ENCODE measurements at places on chromosomes 5 and 9.

DNA sequence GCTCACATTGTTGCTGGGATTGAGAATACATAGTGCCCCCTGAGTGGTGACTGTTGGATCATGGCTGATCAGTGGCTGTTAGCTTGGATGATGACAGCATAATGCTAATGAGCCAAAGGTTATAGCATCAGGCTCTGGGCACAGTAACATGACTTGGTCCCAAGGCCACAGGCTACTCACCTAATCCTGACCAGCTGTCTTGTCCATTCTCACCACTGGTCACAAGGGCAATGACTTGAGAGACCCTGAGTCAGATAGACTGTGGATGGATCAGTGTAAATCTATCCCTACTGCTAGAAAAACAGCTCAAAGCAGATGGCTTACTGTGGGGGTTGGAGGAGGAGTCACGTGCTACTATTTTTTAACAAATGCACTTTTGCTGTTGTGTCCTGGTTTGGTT, 74.7 kb downstream of the AOPEP start:
- DNase-seq: peak; percentile 73

DNA sequence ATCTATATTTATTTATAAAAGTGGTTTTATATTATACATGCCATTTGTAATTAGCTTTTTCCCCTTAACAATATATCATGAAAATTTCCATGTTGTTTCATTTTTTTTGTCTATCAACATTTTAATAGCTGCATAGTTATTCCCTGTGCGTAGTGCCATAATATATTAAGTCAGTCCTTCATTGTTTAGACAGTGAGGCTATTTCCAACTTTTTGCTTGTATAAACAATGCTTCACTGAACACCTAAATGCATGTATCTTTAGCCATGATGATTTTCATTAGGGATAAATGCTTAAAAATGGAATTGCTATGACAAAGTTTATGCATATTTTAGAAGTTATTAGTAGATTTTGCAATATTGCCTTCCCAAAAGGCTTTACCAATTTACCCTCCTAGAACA, 80.7 kb upstream of the STC2 start:
- no peak for DNase-seq

DNA sequence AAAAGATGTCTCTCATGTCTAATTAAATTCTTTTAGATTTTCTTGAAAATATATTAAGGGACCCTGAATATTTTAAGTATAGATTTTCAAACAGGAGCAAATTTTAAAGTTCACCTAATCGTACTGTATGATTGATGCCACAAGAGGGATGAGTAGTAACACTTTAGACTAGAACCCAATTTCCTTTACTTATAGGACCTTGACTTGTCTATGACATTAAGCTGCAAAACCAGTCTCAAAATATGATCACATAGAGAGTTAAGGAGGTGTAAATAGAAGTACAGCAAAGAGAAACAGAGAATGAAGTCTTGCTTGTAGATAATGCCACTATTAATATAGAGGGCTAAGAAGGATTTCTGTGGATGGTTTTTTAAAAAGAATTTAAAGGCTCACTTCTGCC, 312.9 kb upstream of the PRR16 start:
- no peak for DNase-seq

DNA sequence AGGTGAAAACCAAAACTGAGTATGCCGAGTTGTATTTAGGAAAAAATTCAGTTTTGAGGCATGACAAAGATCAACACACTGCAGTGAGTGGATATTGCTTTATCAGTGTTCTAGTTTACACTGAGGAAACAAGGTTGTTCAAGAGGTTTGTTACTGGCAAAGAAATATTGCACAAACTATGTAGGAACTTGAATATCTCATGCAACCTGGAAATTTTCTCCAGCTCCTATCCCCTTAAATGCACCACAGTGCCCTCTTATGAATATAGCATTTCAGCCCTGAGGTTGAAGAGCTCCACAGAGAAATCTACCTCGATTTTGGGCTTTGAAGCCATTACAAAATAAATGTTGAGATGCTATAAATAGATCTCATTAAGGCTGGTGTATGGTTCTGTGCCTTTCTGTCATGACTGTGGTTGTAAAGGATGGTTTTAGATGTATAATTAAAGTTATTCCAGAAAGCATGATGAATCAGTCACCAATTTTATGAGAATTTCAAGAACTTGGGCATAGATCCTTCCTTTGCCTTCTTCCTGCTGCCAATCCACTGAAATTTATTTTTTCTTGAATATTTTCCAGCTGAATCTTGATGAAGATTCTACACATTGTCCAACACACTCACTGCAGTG, 159.3 kb downstream of the SPATA31D1 start:
- DNase-seq: no peak

- DNase-seq: no peak
These were observed 38.2 kb downstream of the HMHB1 start for GRCh38 chr5:143850050-143850683.

- DNase-seq: no peak
These were observed 51.0 kb downstream of the RFX3 start for GRCh38 chr9:3474821-3475220.

- no peak for DNase-seq
These were observed 21.7 kb upstream of the HOMER1 start for GRCh38 chr5:79535477-79536192.

DNA sequence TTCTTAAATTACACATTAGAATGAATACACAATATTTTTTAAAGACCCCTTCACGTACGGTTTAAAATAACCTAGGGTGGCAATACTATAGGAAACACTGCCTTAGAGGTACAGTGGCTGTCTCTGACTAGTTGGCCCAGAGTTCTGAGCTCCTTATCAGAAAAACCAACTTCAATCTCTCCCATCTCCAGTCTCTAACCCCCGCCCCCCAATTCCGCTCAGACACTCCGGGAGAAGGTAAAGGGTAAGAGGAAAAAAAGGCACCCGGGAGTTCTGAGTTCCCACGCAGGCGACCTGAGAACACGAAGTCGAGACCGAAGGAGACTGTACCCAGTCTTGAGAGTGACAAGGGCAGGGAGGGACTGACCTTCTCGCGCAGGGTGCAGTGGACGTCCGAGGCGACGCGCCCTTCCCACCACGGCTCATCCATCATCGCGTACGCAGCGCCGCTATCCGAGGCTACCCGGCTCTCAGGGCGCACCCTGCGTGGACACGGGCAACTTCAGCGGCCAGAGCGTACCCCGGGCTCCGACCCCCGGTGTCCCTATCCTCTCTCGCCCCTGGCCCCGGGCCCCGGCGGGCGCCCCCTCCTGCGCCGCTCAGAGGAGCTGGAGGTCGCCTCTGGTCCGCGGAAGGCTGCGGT, 752 bp downstream of the CCNJL start:
- DNase-seq: peak; percentile 19

- no peak for DNase-seq
These were observed 859 bp upstream of the GRIA1 start for GRCh38 chr5:153489611-153490010.

DNA sequence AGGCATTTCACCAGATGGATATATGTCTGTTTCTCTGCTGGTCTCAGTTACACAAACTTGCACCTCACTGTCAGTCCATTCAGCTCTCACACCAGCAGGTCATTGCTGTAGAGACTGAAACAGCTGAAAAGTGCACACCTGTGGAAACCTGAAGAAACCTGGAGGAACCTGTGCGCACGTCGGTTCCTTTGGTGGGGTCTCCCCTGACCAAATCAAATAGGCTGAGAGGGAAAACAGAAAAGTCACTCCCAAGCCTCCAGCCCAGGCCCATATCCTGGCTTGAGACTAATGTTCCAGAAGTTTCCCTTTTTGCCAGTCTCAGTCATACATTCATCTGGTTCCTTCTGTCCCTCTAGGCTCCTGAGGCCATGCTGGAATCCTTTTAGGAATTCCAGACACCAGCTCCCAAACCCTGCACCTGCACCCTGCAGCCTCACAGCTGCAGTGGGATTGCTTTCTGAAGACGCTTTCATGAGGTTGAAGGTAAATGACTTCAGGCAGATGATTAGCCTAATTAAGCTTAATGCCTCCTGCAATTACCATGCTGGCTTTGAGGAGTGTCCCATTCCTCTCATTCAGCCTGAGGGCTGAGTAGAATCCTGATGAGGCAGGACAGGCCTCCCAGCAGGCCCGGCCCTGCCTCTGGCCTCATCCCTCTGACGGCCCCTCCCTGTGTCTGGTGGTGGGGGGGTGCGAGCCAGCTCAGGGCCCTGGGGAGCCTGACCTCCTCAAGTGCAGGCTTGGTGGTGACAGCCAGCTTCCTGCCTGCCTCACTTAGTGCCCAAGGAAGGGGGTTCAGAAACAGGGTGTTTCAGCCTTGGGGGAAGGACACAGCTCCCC, 24.3 kb upstream of the CXCL14 start:
- DNase-seq: peak; percentile 27

DNA sequence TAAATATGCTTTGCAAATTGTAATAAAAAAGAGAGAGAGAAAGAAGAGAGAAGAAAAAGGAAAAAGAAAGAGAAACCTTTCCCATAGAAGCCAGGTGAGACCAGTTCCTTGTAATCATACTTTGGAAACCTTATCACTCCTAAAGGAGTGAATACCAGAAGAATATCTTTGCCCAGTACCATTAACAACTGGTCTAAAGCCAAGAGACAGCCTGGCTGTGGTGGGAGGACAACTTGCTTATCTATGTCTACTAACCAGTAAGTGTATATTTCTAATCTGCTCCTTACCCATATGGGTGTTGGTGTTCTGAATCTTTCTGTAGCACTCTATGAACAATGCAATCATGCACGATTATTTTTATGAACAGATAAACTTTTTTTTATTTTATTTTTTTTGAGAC, 10.5 kb upstream of the TXN start:
- DNase-seq: no peak

DNA sequence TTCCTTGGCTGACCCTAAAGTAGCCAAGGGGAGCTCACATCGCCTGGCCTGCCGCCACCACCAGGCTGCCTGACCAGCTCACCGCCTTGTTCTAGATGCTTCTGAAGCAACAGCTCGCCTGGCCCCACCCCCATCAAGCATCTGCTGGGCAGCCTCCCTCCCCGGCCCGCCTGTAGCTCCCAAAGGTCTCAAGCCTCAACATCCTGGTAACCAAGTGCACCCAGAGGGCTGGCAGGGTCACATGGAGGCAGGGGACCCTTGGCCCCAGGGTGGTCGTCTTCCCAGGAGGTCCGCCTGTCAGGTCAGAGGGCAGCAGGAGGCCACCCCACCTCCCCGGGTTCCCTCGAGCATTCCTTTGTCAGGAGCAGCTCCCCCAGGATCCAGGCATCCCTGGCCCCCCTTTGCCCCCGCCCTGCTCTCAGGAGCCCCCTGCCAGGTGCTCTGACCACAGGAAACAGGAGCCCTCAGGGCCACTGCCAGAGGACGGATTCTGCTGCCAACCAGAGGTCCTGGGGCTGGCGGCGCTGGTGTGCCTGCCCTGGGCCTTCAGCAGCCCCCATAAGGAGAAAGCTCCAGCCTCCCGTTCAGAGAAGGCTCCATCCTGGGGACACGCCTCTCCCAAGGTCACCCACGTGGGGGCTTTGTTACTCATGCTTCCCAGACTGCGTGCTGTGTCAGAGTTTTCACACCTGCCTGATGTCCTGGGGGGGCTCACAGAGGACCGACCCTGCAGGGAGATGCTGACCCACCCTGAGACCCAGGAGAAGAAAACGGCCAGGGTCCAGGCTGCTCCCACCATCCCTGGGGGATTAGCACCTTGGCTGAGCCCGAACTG, 3.5 kb upstream of the LRRC14B start:
- DNase-seq: no peak

DNA sequence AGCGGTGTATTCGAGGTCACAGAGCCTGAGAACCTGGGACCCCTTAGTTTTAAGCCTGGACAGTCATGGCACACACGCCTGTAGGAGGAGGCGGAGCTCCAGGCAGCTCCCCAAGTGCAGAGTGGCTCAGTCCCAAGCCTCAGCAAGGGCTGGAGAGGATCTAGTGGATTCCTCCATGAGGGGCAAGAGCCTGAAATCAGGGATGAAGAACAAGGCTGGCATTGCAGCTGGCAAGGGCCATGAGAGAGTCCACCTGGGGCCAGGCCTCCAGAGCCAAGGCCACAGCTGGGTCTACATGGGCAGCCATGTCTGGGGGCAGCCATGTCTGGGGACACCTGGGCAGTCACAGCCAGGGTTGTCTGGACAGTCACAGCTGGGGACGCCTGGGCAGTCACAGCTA, 21.9 kb downstream of the ADAMTSL2 start:
- DNase-seq: no peak

DNA sequence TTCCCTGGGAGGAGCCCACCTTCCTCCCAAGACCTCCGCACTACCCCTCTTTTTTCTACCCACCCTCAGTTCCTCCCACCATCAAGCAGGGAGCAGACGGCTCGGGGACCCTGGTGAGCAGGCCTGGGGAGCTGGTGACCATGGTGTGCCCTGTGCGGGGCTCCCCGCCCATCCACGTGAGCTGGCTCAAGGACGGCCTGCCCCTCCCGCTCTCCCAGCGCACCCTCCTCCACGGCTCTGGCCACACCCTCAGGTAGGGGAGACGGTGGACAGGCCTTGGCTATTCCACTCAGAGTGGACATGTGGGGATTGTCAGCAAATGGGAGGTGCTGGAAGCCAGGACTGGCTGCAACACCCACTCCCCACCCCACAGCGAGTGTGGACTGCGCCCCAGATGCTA, 52.9 kb upstream of the ASS1 start:
- no peak for DNase-seq

- DNase-seq: no peak
These were observed 13.4 kb downstream of the POMT1 start for GRCh38 chr9:131516100-131516499.

DNA sequence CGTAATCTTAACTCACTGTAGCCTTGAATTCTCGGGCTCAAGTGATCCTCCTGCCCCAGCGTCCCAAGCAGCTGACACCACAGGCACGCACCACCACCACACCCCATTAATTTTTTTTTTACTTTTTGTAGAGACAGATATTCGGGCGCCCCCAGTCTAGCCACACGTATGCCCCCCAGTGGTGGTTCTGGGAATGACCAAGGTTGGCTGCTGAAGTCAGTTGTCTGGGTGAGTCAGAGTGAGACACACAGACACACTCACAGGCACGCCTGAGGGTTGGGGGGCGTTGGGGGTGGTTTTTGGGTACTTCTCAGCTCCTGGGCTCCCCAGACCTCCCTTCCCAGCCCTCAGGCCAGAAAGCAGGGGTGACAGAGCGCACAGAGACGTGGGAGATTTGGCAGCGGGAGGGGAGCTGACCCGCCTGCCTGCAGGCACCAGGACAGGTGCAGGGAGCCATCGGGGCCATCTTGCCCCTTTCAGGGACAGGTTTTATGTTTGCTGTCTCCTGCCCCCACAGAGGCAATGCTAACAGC, 4.2 kb upstream of the ENTPD8 start:
- DNase-seq: peak; percentile 81

- no peak for DNase-seq
These were observed 55.0 kb downstream of the HAPLN1 start for GRCh38 chr5:83665631-83666030.

DNA sequence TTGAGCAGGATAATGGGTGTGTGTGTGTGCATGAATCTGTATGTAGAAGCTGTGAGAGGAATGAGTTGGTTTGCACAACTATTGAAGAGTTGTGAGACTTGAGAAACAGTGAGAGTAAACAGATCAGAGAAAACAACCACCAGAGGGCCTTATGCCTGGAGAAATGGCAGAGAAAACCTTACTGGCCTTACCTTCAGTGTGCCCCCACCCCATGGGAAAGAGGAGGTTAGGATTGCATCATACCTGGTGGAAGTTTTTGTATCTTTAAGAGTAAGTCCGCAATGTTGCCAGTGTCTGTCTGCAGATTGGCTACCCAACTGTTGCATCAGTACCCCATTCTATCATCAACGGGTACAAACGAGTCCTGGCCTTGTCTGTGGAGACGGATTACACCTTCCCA, 1909.4 kb upstream of the WWC1 start:
- DNase-seq: no peak

GRCh38 chr9:22148876-22149637, 140.0 kb upstream of the CDKN2B start:
- DNase-seq: peak; percentile 29

- DNase-seq: no peak
These were observed 95.2 kb upstream of the IL7R start for GRCh38 chr5:35761541-35761940.
